Activated naive CD8-positive, alpha-beta T cell treated with anti-CD3 and anti-CD28 coated beads for 36 hours (primary cell): ENCODE measurements at places on chromosomes 16 and 17. TPM values are rescaled to one million over a fixed set of nuclear protein-coding genes. Genes with fewer than 3 reads are reported as not detected.

DNA sequence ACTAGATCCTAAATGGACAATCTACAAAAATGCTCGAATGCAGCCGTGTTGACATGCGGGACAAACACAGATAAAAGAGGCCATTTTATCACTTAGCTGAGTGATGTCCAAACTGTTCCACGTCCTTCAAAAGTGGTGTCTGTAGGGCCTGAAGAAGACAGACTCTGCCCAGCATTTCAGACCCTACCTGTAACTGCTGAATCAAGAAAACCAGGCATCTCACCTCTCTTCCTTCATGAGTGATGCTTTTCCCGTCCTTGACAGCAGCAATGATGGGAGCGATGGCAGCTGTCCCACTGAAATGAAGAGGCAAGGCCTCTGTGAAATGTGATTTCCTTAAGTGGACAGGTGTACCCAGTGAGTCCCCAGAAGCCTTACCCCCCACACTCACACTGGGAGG is 12.3 kb downstream of the ELAC2 start:
- DNase-seq: no peak

GRCh38 chr16:800834-801511 is 439 bp upstream of the GNG13 start:
- no peak for DNase-seq

DNA sequence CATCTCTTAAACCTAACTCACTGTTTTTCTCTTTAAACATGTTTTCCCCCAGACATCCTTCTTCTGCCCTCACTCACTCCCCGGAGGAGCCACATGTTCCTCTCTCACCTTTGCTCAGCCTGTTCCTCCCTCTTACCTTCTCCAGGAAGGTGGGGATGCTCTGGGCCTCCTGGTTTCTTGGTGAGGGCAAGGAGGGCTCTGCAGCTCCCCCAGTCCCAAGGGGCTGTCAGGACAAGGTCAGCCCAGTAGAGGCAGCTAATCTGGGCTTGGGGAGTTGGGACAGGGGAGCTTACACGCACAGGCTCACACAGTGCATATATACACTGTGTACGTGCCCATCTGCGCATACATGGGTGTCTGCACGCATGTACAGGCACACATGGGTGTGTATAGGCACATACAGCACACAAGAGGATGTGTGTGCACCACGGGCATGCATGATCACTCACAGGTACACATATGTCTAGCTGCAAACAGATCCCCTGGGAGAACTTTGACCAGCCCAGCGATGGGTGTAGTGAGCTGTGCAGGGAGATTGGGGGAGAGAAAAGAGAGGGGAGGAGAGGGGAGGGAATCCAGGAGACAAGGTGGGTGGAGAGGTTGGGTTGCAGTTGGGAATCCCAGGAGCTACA is 28.6 kb upstream of the SPNS3 start:
- no peak for DNase-seq

The ITGB4 gene
- 0.64 TPM for total RNA-seq
